ENCODE measurements at places on chromosomes 2 and 18.

GRCh38 chr2:207767461-207768167, 2.1 kb downstream of the FZD5 start:
- no peak for DNase-seq

GRCh38 chr18:31680433-31680811, 4.0 kb downstream of the B4GALT6 start:
- DNase-seq, result no peak

- no peak for DNase-seq
Observed at GRCh38 chr2:216698895-216699294, 3.5 kb upstream of the IGFBP5 start.

DNA sequence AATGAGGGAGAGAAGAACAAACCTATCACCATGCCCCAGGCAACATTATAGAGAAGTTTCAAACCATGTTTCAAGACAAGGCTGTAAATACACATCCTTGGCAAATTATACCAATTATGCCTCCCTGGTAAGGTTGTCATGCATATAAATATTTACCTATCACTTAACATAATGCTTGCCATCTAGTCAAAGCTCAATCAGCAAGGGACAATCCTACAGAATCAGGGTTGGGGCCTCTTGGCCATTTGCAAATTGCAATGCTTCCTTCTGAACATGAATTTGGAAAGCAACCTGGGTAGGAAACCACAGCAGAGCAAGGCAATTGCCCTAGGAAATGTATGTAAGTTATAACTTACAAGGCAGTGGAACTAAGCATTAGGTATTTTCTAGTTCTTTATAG, 907.2 kb upstream of the CDH2 start:
- DNase-seq, result no peak

- no peak for DNase-seq
Observed at GRCh38 chr2:23132823-23133595, 252.0 kb upstream of the KLHL29 start.

GRCh38 chr2:212554233-212554632, 15.6 kb upstream of the ERBB4 start:
- DNase-seq, result no peak

DNA sequence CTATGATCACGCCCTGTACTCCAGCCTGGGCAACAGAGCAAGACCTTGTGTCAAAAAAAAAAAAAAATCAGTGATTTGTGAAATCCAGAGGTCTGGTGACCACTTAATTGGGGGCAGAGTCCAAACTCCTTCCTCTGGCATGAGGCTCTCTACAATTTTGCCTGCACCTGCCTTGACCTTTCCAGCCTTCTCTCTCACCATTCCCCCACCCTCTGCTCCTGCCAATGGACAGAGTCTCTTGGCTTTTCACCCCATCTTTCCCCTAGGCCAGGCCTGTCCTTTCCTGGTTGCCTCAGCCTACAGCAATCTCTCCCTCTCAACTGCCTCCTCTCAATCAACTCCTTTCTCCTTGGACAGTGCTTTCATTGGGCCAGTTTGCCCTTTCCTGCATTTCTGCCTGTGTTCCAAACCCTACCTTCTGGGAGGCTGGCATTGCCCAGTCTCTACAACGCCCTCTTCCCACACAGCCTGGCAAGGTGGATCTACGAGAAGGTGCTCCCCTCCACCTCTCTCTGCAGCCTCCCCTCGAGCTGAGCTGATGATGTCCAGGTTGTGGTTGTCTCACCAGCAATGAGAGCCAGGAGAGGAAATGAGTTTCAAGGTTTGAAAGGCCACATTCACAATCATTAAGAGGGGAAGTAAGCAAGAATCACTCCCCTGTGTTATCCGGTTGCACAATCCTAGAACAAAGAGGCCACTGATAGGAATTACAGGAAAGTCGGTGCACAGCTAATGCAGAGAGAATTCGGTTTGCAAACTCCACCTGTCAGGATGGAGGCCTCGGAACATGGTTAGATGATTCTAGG, 39.5 kb upstream of the NPAS2 start:
- DNase-seq, result no peak

DNA sequence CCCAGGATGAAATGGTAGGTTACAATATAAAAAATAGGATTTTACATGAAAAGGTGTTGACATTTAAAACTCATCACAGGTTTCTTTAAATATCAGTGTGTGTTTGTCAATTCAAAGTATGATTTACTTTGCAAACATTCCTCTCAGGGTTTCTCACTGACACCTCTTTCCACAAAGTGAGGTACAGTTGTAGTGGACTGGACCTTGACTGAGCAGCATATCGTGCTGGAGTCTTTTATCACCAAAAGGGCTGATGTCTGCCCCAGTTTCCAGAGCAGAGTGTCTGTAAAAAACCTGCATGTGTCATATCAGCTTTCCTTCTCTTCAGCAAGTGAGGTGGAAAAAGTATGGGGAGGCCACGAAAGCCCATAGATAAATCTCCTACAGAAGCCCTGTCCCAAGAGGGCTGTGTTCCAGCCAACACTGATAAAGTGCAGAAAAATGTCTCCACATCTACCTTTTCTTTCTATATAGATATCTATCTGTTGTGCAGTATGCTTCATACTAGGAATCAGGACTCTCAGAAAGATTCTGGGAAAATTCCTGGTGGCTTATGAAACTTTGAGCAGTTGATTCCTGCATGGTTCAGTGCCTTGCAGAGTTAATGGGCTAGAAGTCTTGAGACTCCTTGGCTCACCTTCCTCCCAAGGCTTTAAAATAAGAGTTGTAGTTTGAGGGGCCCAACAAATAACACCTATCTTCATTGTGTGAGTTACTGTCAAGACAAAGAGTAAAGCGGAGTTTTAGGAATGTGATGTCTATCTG, 6.9 kb downstream of the ACYP2 start:
- no peak for DNase-seq

DNA sequence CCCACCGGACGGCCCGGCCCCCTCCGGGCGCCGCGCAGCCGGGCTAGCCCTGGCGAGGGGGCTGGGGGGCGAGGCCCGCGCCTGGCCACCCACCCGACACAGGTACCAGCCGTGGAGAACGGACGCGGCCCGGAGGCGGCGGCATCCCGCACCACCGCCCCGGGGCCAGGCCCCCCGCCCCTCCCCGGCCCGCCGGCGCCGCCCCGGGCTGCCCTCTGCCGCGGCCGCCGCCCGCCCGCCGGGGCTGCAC, 405 bp downstream of the SOS1 start:
- no peak for DNase-seq

DNA sequence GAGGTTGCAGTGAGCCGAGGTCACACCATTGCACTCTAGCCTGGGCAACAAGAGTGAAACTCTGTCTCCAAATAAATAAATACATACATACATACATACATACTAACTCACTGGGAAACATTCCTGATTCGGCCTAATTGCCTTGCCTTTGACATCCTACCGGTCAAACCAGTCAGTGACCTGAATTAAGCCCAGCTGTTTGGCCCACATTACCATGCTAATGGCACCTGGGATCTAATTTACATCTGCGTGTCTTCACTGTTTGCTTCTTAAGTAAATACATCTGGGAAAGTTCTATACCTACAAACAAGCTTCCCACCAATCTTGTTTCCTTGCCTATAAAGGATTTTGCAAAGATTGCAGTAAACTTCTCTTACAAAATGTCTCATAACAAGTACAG, 230.2 kb upstream of the ZC3H15 start:
- no peak for DNase-seq

GRCh38 chr2:12070153-12070552, 323.7 kb downstream of the LPIN1 start:
- DNase-seq, result no peak

Measured in activated T-cell treated with anti-CD3 and anti-CD28 coated beads for 48 hours (primary cell).